ENCODE measurements at places on chromosomes 6 and 20.

GRCh38 chr20:62796699-62797491 lies 622 bp downstream of the MRGBP start:
- no peak for DNase-seq

GRCh38 chr6:136750696-136751521 lies 41.4 kb downstream of the MAP3K5 start:
- DNase-seq = no peak

DNA sequence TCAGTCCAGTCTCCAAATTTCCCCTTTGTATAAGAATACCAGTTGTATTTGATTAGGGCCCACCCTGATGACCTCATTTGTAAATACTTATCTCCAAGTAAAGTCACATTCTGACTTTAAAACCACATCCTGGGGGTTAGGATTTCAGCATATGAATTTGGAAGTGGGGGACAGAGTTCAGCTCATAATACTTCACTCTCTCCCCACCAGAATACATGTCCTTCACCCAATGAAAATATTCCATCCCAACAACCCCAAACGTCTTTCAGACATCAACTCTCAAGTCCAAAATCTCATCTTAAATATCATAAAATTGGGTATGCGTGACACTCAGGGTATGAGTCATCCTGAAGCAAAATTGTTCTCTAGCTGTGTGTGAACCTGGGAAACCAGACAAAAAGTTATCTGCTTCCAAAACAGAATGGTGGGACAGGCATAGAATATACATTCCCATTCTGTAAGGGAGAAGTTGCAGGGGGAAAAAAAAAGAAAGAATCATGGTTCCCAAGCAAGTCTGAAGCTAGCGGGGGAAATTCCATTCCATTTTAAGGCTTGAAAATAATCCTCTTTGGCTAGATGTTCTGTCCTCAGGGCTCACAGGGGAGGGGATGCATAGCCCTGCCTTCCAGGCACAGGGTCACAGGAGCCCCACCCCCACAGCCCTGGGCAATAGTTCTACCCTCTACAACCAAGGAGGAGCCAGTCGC lies 113.9 kb downstream of the ADAT2 start:
- no peak for DNase-seq

GRCh38 chr6:139679516-139680179 lies 305.2 kb upstream of the CITED2 start:
- DNase-seq = no peak

- DNase-seq = no peak
Observed at GRCh38 chr6:119215885-119216590, 133.5 kb downstream of the MAN1A1 start.

DNA sequence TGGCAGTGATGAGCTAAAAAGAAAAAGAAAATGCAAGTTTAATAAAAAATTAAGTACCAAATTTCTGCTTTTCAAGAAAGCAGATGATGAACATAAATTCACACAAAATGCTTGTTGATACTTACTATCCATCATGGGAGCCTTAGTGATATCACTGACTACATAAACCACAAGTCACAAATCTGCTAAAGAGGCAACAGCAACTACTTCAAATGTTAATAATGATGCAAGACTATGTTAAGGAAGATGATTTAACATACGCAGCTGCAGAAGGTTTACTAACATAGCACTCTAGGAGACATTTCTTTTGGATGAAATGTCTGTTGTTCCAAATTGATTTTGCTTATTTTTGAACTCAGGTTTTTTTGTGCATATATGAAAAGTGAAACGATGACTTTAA lies 18.6 kb downstream of the FYN start:
- DNase-seq = no peak

DNA sequence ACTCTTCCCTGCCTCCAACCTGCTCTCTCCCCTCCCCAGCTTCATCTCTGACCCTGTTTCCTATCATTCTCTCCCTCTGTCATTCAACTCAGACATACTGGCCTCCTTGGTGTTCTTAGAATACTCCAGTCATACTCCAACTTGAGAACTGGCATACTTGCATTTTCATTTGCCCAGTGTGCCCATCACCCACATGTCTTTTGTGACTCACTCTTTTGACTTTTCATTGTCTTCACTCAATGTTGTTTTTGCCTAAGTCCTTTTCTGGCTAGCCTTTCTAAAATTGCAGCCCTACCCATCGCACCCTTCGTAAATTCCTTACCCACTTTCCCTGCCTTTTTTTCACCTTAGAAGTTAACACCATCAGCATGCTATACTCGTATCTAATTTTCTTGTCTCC lies 77.0 kb upstream of the CD2AP start:
- DNase-seq = no peak

DNA sequence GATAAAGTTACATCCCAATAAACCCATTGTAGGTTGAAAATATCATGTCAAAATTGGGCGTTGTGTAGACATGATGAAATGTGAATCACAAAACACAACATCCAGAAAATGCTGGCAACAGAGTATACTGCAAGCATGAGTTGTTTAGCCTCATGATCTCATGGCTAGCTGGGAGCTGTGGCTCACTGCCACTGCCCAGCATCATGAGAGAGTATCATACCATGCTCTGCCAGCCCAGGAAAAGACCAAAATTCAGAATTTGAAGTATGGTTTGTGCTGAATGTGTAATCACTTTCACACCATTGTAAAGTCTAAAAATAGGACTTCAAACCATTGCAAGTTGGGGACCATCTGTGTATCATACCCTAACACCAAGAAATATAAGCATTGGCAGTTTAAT lies 45.2 kb upstream of the SMAP1 start:
- no peak for DNase-seq

GRCh38 chr20:44643596-44644229 lies 7.8 kb downstream of the ADA start:
- DNase-seq = peak; percentile 40

- DNase-seq = no peak
Observed at GRCh38 chr6:68756454-68757375, 121.6 kb downstream of the ADGRB3 start.

- no peak for DNase-seq
Observed at GRCh38 chr20:10433014-10433622, 904 bp downstream of the MKKS start.

DNA sequence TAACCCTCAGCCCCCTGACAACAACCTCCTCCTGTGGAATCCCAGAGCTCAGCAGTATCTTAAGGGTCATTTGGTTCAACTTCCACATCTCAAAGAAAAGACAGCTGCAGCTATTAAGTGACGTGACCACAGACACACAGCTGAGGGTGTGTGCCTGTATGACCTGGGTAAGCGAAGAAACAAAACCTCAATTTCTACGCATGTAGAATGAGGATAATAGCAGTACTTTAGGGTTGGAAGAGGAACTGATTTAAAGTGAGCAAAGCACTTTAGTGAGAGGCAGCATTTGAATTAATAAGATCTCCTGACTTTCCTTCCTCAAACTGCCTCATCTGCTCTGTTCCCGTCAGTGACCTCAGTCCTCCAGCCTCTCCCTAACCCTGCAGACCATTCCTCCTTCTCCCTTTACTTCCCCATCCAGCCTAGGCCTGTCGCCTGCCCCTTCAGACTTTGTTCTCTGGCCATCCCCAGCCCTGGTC lies 6.8 kb upstream of the ARMC2 start:
- DNase-seq = no peak

- DNase-seq = no peak
Observed at GRCh38 chr20:51199920-51200319, 177.0 kb upstream of the KCNG1 start.

All from activated naive CD8-positive, alpha-beta T cell treated with anti-CD3 and anti-CD28 coated beads, Interleukin-2, amount 50 U/mL, for 24 hours (primary cell).